T-helper 2 cell treated with Interferon-gamma antibody and Interleukin-4, amounts not matched to agents 5 μg/mL and 100 μg/mL, for 36 hours (primary cell): ENCODE measurements at places on chromosomes 3 and 15.

DNA sequence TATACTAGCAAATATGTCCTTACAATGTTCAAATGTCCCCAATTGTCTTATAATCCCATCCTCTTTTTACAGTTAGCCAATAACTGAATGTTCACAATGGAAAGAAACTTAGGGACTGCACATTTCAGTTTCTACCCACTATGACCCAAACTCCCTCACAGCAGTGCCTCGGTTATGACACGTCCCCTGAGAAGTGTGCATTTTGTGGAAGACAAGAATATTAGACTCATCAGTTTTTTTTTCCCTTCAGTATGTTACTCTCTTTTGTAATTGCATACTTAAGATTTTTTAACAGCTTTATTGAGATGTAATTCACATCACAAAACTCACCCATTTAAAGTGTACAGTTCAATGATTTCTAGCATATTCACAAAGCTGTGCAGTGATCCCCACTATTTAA is 64.8 kb downstream of the IGF2BP2 start:
- H3K4me1 ChIP-seq, result no peaks in the 10 kb centered on the region
- no peaks in the 10 kb centered on the region for H3K36me3 ChIP-seq
- DNase-seq, result no peak
- H3K4me3 ChIP-seq, result no peak overlapping the region
- peaks cover 39% of the 10 kb centered on the region for H3K27me3 ChIP-seq

DNA sequence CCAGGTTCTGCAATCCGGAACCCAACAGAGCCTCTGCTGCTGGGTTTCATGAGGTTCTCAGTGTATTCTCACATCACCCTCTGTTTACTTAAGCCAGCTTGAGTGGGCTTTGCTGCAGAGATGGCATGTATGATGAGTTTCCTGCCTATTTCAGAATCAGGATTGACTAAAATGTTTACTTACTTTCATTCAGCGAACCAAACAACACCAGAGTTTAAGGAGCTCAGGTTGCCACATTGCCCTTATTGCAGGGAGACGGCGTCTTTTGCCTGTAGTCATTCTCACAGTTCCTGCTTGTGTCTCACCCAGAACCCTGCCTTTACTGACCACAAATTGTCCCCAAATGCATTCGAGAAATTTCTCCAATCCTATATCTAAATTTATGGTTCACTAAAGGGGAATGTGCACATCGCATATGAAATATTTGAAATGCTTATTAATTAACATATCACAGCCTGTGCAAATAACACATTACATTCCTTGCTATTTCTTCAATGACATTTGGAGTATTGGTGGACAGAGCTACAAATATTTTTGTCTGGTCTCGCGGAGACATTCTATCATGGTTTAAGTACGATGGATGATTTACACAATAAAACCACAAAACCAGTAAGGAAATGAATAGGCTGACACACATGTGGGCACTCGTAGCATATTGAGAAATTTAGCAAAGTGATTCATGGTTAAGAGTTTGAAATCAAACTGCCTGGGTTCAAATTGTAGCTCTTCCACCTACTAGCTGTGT is 377.2 kb upstream of the CFAP20DC start:
- H3K27ac ChIP-seq, result peak overlapping the region; percentile 65
- H3K36me3 ChIP-seq, result no peaks in the 10 kb centered on the region
- DNase-seq, result no peak
- H3K4me1 ChIP-seq, result peaks cover 43% of the 10 kb centered on the region
- no peaks in the 10 kb centered on the region for H3K27me3 ChIP-seq

DNA sequence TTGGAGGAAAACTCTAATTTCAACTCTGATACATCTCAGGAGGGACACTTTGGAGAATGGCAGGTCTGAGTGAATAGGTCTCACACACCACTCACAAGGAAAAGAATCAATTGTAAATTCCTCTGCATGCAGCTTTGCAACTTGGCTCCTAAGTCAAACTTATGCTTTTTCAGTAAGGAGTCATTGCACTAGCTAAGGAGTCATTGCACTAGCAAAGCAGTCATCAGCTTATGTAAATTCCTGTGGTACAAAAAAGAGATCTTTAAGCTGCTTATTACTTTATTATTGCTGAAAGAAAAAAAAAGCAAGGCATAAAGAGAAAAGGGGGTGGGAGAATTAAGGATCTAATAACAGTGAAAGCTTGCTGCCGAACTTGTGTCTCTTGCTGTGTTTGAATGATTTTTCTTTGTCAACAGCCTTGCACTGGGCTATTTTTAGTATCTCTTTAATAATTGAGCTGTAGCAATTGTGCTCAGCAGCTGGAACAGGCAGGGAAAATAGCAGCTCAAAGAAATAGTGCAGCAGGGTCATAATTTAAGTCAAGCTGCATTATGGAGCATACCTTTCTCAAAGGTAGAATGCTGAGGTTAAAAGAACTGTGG is 154.3 kb upstream of the ARPP21 start:
- no peak overlapping the region for H3K27ac ChIP-seq
- no peaks in the 10 kb centered on the region for H3K27me3 ChIP-seq
- H3K4me3 ChIP-seq, result no peak overlapping the region
- no peaks in the 10 kb centered on the region for H3K4me1 ChIP-seq
- H3K36me3 ChIP-seq, result no peaks in the 10 kb centered on the region
- DNase-seq, result no peak

- DNase-seq, result no peak
- no peak overlapping the region for H3K27ac ChIP-seq
- H3K4me1 ChIP-seq, result peaks cover 1% of the 10 kb centered on the region
These were observed 4.8 kb upstream of the ZBTB20 start for GRCh38 chr3:115151921-115152320.
